AG09309 (cell line): ENCODE measurements at places on chromosomes 12 and 14.

- no peak for DNase-seq
These were observed 761 bp upstream of the NDRG2 start for GRCh38 chr14:21025371-21026273.

GRCh38 chr14:81511111-81511904, 22.3 kb downstream of the SEL1L start:
- DNase-seq, result no peak

DNA sequence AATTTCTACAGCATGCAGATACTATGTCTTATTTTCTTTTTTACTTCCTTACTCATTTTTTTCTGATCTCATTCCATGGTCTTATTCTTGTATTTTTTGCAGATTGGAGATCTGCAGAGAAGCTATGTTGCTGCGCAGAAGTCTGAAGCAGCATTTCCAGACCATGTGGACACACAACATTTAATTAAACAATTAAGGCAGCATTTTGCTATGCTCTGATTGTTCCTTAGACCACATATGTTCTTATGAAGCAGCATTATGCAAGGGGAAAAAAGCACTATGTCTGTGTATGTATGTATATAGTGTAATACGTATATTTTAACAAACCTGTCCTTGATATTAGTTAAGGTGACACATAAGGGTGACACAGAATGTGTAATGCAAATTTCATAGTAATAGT, 52.7 kb downstream of the TTC8 start:
- DNase-seq, result no peak

- DNase-seq, result no peak
These were observed 903.4 kb upstream of the FOXG1 start for GRCh38 chr14:27863166-27863565.

- DNase-seq, result no peak
These were observed 355.5 kb downstream of the ATP23 start for GRCh38 chr12:58296863-58297262.
